Activated T-cell treated with anti-CD3 and anti-CD28 coated beads, Interleukin-2, amount 50 U/mL, for 72 hours (primary cell): ENCODE measurements at places on chromosomes 2 and 18. TPM values are rescaled to one million over a fixed set of nuclear protein-coding genes. Genes with fewer than 3 reads are reported as not detected.
A peak's percentile ranks its signal among the peaks of the same experiment; 100 is the strongest.

DNA sequence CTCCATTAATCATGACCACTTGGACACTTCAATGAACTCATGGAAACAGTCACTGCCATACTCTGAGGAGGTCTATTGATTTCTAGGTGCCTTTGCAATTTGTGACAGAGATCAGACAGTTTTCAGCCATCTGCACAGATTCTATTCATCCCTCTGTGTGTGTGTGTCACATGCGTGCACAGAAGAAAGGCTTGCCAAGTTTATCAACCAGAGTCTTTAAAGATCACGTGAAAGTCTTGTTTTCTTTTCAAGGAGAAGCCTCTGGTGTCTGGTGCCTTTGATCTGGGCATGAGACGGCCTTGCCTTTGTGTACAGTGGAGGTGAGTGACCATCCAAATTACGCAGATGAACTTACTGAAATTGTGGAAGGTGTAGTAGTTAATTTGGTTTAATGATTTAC is 164.2 kb downstream of the VAPA start:
- DNase-seq: no peak

The CD207 gene
- not detected for total RNA-seq

- DNase-seq: peak; percentile 62
Measured at GRCh38 chr2:230877759-230878598, 13.2 kb downstream of the ITM2C start.

DNA sequence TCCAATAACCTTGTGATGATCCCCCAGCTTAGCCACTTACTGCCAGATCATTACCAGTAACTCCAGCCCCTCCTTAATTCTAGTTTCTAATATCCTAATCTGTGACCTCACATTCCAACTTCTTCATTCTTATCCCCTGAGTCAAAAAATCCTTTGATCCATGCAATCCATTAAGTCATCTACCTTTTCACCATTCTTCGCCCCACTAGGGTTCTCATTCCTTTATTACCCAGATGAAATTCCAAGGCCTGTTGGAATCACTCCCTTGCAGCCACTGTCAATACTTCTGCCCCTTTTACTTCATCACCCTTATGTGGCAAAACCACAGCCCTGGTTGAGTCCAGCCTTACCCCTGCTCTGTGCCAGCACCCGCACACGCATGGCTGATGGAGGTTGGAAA is 20.3 kb upstream of the IL36G start:
- no peak for DNase-seq

GRCh38 chr2:70344195-70344594 is 42.3 kb upstream of the FAM136A start:
- DNase-seq: no peak

DNA sequence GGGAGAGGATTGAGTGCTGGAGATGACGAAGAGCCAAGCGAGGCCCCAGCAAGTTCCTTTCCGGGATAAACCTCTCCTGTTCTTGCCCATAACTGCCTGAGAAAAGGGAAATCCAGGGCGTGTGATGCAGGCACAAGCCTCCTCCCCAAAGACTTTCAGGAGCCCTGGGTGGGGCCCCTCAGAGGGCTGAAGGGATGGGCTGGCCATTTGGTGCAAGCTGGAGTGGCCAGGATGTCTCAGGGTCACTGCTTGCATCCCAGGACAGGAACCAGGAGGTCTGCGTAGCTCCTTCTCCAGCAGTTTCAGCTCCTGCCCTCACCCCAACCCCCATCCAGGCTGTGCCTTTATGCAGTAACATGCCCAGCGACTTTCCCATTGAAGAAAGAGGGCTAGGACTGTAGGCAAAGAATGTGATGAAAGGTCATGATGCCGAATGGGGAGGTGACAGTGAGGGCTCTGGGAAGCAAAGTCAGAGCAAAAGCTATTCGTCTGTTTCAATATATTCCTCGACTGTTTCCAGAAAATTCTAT is 80.2 kb downstream of the PXDN start:
- DNase-seq: no peak

GRCh38 chr2:225031599-225031998 is 10.7 kb downstream of the DOCK10 start:
- no peak for DNase-seq

The LYPD6B gene
- not detected for total RNA-seq

The SCG2 gene
- total RNA-seq: not detected

The LYG2 gene
- total RNA-seq: not detected

The TEKT4 gene
- not detected for total RNA-seq

DNA sequence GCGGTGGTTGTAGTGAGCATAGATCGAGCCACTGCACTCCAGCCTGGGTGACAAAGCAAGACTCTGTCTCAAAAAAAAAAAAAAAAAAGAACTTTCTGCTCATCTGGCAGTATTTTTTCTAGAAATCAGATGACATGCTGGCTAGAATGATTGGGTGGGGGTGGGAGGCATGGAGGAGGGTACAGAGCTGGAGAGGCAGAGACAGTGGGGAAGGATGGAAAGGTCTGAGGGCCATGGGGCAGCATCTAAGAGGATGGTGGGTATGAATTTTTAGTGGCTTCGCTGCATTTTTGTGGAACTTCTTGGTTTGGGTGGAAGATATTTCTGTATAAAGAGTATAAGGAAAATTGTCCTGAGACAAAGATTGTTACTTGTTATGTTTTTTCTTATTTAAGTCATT is 23.3 kb downstream of the ARMC9 start:
- DNase-seq: no peak

DNA sequence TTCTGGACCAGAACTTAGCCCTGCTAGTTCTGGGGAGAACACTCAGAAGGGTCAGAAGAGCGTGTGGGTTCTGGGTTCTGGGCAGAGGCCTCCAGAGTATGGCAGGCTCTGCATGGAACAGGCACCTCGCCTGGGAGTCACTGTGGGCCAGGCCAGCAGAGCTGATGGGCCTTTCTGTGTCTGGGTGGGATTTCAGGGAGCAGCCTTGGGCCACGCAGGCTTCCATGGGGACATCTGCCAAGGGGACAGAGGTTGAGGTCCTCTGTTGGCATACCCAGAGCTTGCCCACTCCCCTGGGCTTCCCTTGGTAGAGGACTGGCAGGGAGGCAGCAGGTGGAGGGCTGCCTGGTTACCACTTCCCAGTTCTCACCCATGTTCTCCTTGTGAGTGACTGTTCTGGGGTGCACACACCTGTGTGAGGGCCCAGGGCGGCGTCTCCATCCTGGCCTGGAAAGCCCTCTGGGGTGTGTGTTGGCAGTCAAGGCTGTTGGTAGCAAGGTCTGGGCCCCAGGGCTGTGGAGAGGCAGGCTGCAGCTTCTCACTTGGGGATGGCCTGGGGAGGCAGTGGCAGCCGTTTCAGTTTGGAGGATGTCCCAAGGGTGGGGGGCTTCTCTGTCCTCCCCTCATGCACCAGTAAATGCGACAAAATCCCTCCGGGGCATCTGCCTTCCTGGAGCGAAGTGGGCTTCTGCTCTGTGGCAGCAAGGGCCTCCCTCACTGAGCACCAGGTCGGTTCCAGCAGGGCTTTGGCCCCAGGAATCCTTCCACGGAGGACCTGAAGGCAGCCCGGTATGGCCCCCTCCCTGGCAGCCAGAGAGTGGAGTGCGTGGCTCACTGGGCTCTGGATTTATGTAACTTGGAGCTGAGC is 74.6 kb upstream of the HDAC4 start:
- no peak for DNase-seq

The DPYSL5 gene
- not detected for total RNA-seq

DNA sequence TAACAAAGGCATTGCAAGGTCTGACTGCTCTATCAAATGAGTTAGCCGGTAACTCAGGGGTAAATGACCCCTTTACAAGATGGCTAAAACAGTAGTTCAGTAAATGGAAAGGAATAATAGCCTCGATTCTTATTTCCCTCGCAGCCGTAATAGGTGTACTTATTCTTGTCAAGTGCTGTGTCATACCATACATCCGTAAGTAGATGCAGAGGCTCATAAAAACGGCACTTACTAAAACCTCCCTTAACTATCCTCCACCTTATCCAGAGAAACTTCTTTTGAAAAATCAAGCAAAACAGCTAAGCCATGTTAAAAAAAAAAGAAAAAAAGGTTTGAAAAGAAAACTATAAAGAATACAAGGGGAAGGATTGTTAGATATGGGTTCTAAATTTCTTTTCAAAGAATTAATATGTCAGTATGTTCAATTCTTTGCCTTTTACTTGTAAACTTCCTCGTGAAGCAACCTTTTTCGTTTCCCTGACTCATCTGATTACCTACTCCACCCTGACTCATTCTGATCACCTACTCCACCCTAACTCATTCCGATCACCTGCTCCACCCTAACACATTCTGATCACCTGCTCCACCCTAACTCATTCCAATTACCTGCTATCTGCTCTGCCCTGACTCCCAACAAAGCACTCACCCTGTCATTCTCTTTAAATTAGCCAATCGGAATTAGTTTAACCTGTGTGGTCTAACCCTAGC is 127.5 kb downstream of the SPAG16 start:
- DNase-seq: no peak

GRCh38 chr2:183093857-183094657 is 15.5 kb downstream of the DUSP19 start:
- DNase-seq: no peak

GRCh38 chr2:18410543-18410942 is 149.9 kb downstream of the RDH14 start:
- no peak for DNase-seq

DNA sequence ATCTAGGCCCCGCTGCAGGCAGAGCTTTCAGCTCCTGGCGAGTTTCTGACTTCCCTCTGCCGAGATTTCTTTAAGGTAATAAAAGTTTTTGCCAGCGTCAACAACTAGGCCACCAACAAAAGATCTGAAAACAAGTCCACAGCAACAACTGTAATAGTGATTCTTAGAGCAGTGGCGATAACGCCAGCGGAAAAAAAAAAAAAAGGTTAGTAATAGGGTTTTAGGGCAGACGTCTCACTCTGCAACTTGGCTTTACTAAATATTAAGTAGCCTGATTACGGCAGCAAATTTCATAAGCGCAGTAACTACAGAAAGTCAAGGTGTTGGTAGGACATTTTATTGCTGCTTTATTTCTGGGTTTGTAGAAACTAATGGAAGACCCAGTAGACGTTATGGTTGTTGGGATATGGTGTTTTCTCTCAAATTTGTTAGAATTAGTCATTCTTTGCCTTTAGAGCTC is 481 bp downstream of the SLC30A6 start:
- no peak for DNase-seq

GRCh38 chr18:46152808-46153617 is 48.8 kb downstream of the HAUS1 start:
- DNase-seq: no peak

- DNase-seq: no peak
Measured at GRCh38 chr18:40437517-40437916, 1517.5 kb upstream of the PIK3C3 start.

- no peak for DNase-seq
Measured at GRCh38 chr2:239344857-239345216, 56.0 kb downstream of the HDAC4 start.

DNA sequence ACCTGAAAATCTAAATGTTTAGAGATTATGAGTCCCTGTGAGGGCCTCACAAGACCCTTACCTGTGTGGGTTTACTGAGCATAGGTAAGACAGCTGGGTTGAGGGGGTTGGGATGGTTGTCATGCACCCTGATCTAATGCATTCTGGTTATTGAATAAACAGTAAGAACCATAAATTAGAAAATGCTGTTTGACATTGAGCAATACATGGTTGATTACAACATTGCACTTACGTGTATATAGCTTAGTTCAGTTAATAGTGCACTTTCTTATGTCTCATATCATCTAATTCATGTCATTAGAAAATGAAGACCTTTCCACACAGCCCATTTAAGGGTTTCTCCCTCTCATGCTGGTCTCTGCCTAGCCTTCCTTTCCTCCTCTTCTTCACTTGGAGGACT is 253.5 kb upstream of the ATP5MC3 start:
- DNase-seq: no peak

The GLB1L gene
- 2.3 TPM for total RNA-seq

The CNGA3 gene
- not detected for total RNA-seq

- DNase-seq: no peak
Measured at GRCh38 chr2:29075894-29076705, 1.8 kb upstream of the PCARE start.

DNA sequence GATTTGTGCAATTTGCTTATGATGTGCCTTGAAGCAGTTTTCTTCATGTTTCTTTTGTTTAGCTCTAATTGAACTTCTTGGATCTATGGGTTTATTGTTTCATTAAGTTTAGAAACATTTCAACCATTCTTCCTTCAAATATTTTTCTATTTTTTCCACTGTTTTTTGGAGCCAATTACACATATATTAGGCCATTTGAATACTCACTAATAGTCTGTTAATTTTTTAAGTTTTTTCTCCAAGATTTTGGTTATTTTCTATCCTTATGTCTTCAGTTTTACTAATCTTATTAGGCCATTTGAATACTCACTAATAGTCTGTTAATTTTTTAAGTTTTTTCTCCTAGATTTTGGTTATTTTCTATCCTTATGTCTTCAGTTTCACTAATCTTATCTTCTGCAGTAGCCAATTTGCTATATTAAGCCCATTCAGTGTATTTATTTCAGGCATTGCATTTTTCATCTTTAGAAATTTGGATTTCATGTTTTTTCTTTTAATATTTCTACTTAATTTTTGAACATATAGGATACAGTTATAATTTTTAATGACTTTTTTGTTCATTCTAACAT is 9.5 kb upstream of the TMEM87B start:
- DNase-seq: no peak

GRCh38 chr18:59893971-59894370 is 5.8 kb upstream of the PMAIP1 start:
- no peak for DNase-seq

DNA sequence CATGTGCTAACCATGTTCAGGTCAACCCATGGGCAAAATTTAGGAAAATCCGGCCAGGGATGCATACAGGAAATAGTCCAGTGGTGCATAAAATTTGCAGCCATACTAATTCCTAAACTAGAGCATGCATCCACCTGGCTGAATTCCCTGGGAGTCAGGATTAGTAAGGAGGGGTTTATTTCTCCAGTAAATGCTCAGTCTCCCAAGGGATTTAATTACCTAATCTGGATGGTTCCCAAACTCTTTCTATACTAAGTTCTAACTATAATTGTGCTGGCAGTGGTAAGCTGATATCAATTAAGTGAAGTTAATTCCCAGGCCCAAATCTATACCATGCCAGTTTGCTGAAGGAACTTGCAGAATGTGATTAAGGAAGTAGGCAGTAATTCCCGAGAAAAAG is 26.2 kb upstream of the EVA1A start:
- no peak for DNase-seq

GRCh38 chr2:174080672-174081121 is 115.5 kb upstream of the SP3 start:
- DNase-seq: no peak

The CRYBA2 gene
- total RNA-seq: not detected

The RNU2-63P gene
- 22.2 TPM for total RNA-seq

GRCh38 chr2:71700041-71700657 is 246.8 kb downstream of the DYSF start:
- DNase-seq: no peak

DNA sequence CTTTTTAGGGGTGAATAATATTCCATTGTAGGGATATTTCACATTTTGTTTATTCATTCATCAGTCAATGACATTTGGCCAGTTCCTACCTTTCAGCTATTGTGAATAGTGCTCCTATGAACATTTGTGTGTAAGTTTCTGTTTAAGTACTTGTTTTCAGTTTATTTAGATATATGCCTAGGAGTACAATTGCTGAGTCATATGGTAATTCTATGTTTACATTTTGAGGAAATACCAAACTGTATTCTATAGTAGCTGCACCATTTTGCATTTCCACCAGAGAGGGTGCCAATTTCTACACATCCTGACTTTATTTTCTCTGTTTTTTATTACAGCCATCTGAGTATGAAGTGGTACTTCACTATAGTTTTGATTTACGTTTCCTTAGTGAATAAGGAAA is 54.4 kb upstream of the ZNF236 start:
- DNase-seq: no peak

The PLEK gene
- 5.6 TPM for total RNA-seq

- peak; percentile 35 for DNase-seq
Measured at GRCh38 chr2:85704800-85705679, 10.9 kb downstream of the GNLY start.
